Mesothelial cell of epicardium (in vitro differentiated cells): ENCODE measurements at places on chromosomes 12 and 14. TPM values are rescaled to one million over a fixed set of nuclear protein-coding genes. Genes with fewer than 3 reads are reported as not detected.

Gene BBS10
- total RNA-seq = 10.6 to 11.8 TPM (median 10.7 TPM) in 3 replicates

Gene KRT77
- not detected in 3 replicates for total RNA-seq

Gene EMP1
- total RNA-seq = 16.3 to 19.0 TPM (median 16.5 TPM) in 3 replicates

- DNase-seq = no peak
- no peaks in the 10 kb centered on the region for H3K27me3 ChIP-seq
- H3K4me1 ChIP-seq = peaks cover 36% of the 10 kb centered on the region
- H3K36me3 ChIP-seq = no peaks in the 10 kb centered on the region
- peak overlapping the region; percentile 86 for H3K27ac ChIP-seq
- H3K4me3 ChIP-seq = no peak overlapping the region
Measured at GRCh38 chr12:91604897-91605296, 422.3 kb upstream of the DCN start.

DNA sequence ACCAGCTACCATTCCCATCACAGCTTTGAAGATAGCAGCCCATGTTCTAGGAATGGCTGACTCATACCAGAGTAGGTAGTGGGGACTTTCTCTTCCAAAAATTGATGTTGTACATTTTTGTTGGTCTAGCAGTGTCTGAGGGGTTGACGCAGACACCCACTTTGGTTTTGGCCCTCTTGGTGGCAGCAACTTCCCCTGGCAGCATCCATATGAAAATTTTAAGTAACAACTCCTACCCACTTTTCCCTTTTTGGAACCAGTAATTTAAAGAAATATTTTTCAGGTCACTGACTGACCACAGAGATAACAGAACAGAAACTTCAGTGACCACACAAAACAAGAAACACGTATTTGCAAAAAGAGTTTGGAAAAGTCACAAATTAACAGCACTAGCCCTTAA, 162.0 kb upstream of the TMCC3 start:
- H3K27me3 ChIP-seq = peaks cover 12% of the 10 kb centered on the region
- H3K36me3 ChIP-seq = peaks cover 19% of the 10 kb centered on the region
- no peaks in the 10 kb centered on the region for H3K4me1 ChIP-seq
- no peak for DNase-seq
- H3K4me3 ChIP-seq = no peak overlapping the region

DNA sequence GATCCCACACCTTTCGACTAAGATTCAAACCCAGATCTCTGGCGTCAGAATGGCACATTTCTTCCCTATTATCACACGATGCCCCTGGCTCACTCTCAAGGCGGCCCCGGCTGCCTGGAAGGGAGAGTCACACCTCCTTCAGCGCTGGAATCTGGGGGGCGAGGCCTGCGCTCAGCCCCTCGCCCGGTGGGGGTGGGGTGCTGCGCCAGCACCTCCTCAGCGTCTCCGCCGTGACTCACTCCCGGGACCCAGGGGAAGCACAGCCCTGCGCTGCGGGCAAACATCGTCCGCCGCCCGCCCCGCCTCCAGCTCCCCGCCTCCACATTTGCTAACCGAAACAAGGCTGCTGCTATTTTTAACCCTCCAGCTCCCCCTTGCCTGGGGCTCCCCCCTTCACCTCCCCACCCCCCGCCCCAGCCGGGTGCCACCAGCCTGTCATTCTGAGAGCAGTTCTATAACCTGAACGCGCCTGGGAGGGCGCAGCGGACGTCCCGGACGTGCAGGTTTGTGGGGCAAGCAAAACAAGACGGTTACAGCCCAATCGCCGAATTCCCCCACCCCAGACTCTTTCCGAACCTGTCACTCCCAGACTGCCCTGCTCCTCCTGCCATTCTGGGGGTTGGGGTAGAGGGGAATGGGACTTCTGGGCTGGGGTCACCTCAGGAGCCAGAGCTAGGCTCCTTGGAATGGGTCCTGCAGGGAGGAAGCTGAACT, 6.7 kb downstream of the HDAC7 start:
- peak; percentile 71 for DNase-seq
- H3K4me3 ChIP-seq = peak overlapping the region; percentile 51
- no peaks in the 10 kb centered on the region for H3K27me3 ChIP-seq
- H3K36me3 ChIP-seq = peaks cover 2% of the 10 kb centered on the region
- H3K4me1 ChIP-seq = peaks cover 73% of the 10 kb centered on the region
- H3K27ac ChIP-seq = peak overlapping the region; percentile 97

- H3K36me3 ChIP-seq = peaks cover 40% of the 10 kb centered on the region
- H3K27ac ChIP-seq = no peak overlapping the region
- no peak for DNase-seq
- no peaks in the 10 kb centered on the region for H3K4me1 ChIP-seq
- no peaks in the 10 kb centered on the region for H3K27me3 ChIP-seq
Measured at GRCh38 chr12:57190037-57190436, 26.6 kb upstream of the NXPH4 start.

- peaks cover 34% of the 10 kb centered on the region for H3K4me1 ChIP-seq
- no peaks in the 10 kb centered on the region for H3K27me3 ChIP-seq
- H3K36me3 ChIP-seq = no peaks in the 10 kb centered on the region
- no peak overlapping the region for H3K4me3 ChIP-seq
- no peak for DNase-seq
Measured at GRCh38 chr12:91577586-91578539, 395.2 kb upstream of the DCN start.

- no peaks in the 10 kb centered on the region for H3K27me3 ChIP-seq
- peak; percentile 53 for DNase-seq
- peak overlapping the region; percentile 78 for H3K4me3 ChIP-seq
- peaks cover 54% of the 10 kb centered on the region for H3K4me1 ChIP-seq
- H3K36me3 ChIP-seq = no peaks in the 10 kb centered on the region
Measured at GRCh38 chr12:106248312-106248845, 559 bp upstream of the CKAP4 start.

DNA sequence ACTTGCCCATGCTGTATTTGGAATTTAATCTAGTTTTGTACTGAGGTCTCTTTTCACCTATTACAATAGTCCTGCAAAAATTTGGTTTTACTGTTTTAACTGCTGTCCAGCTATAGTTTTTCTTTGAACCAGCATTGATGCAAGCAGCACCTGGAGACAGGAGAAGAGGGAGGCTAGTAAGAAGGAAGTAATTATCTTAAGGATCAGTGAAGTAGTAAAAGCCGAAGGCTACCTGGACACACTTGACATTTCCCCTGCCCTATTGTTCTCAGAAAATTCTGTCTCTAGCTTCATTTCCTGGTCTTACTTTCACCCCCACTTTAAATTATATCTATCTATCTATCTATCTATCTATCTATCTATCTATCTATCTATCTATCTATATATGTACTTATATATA, 43.5 kb upstream of the LRIG3 start:
- no peak overlapping the region for H3K27ac ChIP-seq
- H3K4me1 ChIP-seq = peaks cover 3% of the 10 kb centered on the region
- DNase-seq = no peak
- H3K36me3 ChIP-seq = no peaks in the 10 kb centered on the region
- H3K4me3 ChIP-seq = no peak overlapping the region
- H3K27me3 ChIP-seq = no peaks in the 10 kb centered on the region

- DNase-seq = no peak
- peaks cover 11% of the 10 kb centered on the region for H3K27me3 ChIP-seq
- no peak overlapping the region for H3K4me3 ChIP-seq
- no peaks in the 10 kb centered on the region for H3K36me3 ChIP-seq
- no peak overlapping the region for H3K27ac ChIP-seq
- H3K4me1 ChIP-seq = no peaks in the 10 kb centered on the region
Measured at GRCh38 chr12:104969343-104969742, 11.3 kb upstream of the SLC41A2 start.

GRCh38 chr12:23888396-23889068, 60.9 kb downstream of the SOX5 start:
- peaks cover 2% of the 10 kb centered on the region for H3K36me3 ChIP-seq
- DNase-seq = no peak
- no peaks in the 10 kb centered on the region for H3K27me3 ChIP-seq
- H3K27ac ChIP-seq = no peak overlapping the region
- H3K4me3 ChIP-seq = no peak overlapping the region

- H3K4me3 ChIP-seq = no peak overlapping the region
- H3K27me3 ChIP-seq = no peaks in the 10 kb centered on the region
- H3K36me3 ChIP-seq = no peaks in the 10 kb centered on the region
Measured at GRCh38 chr12:41924111-41924510, 220.6 kb downstream of the GXYLT1 start.
